NCI-H460 (cell line): ENCODE measurements at places on chromosomes 2 and 18.

DNA sequence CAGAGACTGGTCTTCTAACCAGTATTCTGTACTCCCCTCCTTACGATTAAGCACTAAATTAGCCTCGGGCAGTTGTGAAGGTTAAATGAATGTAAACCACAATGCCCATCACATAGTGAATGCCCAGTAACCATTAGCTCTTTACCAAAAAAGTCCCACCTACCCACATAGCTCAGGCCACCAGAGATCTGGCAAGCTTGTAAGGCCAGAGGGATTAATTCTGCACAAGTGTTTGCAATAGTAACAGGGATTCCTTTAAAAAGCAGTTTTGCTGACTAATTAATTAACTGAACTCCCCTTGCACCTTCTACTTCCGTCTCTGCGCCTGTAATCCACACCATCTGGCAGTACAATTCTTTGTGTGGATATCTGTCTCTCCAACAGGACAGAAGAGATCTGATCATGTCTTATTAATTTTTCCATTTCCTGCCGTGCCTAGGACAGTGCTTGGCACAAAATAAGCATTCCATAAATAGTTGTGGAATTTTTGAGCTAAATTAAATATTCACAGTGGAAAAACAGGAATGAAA is 36.2 kb upstream of the IGFBP2 start:
- DNase-seq, result peak; percentile 22

DNA sequence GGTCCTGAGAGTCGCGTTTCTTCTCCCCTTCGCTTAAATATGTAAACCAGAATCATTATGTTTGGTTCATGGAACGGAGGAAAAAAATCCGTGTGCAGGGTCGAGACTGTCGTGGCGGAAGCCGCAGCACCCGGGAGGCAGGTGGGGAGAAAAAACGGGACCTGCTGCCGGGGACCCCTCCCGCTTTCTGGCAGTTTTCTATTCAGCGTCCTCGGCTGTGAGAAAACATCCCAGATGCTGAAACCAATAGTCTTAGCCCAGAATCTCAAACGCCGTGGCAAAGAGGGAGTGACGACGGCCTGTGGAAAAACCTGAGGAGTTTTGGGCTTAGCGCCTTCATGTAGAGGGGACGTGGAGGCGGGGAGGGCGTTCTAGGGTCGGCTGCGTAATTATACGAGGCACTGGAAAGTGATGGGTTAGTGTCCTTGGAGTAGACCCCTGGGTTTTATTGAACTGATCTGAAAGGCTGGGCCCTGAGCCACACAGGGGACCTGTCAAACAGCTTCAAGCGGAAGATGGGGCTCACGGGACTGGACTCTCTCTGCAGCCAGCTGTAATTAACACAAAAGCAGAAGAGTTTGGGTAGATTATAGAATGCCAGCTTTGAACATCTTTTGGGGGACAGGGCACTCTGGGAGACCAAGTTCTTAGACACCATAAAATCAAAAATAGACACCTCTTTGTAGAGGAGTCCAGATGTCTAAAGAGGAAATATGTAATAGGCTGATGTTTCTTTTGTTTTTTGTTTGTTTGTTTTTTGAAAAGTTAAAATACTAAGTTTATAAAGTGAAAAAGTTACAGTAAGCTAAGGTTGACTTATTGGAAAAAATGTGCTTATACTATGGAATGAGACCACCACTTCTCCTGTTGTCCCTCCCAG is 834 bp upstream of the BUB1 start:
- DNase-seq, result no peak

DNA sequence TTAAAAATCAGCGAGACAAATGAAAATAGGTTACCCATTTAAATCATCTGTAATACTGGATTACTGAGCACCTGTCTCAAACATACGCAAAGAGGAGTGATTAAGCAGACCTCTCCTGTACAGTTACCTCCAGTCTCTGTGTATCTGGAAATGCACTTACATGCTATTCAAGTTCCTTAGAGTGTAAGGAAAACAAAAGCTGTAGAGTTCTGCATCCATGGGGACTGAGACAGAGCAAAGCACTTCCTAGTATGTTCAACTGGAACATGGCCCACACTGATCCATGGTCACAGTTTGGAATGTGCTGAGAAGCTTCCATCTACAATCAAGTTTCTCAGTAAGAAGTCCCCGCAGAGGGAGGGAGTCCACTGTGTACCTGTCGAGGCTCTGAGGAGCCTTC is 63.9 kb downstream of the PPP4R1 start:
- DNase-seq, result no peak

GRCh38 chr2:64751286-64752260 is 97.9 kb upstream of the SERTAD2 start:
- no peak for DNase-seq

DNA sequence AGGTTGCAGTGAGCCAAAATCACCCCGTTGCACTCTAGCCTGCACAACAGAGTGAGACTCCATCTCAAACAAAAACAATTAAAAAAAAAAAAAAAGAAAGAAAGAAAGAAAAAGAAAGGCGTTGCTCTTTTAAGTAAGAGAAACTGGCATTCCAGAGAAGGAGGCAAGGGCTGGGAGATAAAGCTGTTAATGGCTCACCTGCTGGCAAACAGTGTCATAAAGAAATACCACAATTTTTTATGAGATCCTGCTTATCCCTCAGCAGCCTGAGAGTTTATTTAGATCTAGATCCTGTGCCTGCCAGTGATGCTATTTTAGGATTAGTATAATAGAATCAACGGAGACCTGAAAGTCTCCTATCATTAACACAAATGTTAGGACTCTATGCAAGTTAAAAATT is 16.3 kb downstream of the SLC19A3 start:
- no peak for DNase-seq

- no peak for DNase-seq
Observed at GRCh38 chr18:69968039-69968438, 20.4 kb upstream of the CD226 start.
